H7 (cell line): ENCODE measurements at places on chromosomes 12 and 14. TPM values are rescaled to one million over a fixed set of nuclear protein-coding genes. Genes with fewer than 3 reads are reported as not detected.
A peak's percentile ranks its signal among the peaks of the same experiment; 100 is the strongest.

PRICKLE1 gene
- total RNA-seq, result 14.0 and 24.7 TPM in 2 replicates

DNAH10 gene
- 0.03 TPM in 1 of 2 replicates, not detected in the other for total RNA-seq

PZP gene
- total RNA-seq, result not detected in 2 replicates

LHX5 gene
- 0.07 and 0.85 TPM in 2 replicates for total RNA-seq

FGF6 gene
- not detected in 2 replicates for total RNA-seq

SYCP3 gene
- not detected in 2 replicates for total RNA-seq

INSM2 gene
- total RNA-seq, result not detected in 2 replicates

CELA1 gene
- not detected in 2 replicates for total RNA-seq

DNA sequence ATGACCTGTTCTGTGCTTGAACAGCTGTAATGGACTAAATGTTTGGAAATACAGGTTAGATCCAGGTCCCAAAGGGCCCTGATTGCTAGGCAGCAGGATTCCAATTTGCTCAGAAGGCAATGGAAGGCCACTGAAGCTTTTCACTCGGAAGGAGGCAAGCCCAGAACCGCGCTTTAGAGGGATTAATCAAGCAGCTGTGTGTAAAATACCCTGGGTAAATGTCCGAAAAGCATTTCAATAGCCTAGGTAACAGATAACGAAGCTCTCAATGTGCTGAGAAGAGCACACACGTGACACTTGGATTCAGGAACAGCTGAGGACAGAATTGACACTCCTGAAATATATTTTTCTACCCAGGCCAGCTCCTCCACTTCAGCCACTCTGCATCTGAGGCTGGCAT is 436.1 kb downstream of the TMEM132D start:
- DNase-seq, result no peak

GRCh38 chr14:23512156-23512555 is 39.4 kb downstream of the ZFHX2 start:
- no peak for DNase-seq

DNA sequence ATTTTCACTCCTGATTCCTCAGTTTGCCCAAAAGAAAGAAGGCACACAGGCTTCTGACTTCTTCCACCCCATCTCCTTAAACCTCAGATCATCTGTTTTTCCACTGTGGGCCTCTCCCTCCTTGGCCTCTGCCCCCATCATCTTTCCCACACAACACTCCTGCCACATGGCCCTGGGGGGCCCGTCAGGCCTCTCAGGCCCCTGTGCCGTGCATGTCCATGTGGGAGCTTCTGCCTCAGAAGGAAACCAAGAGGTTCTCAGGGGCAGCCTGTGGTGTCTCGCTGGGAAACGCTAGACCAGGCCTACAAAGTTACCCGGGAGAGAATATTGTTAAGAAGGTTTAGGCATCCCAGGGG is 8.0 kb downstream of the KLHL33 start:
- no peak for DNase-seq

GRCh38 chr14:103765526-103765925 is 49.9 kb downstream of the ZFYVE21 start:
- DNase-seq, result no peak

GRCh38 chr12:68158432-68158831 is 1.1 kb downstream of the IFNG start:
- peak; percentile 44 for DNase-seq

GRCh38 chr14:50070230-50070629 is 46.1 kb downstream of the VCPKMT start:
- no peak for DNase-seq

DNA sequence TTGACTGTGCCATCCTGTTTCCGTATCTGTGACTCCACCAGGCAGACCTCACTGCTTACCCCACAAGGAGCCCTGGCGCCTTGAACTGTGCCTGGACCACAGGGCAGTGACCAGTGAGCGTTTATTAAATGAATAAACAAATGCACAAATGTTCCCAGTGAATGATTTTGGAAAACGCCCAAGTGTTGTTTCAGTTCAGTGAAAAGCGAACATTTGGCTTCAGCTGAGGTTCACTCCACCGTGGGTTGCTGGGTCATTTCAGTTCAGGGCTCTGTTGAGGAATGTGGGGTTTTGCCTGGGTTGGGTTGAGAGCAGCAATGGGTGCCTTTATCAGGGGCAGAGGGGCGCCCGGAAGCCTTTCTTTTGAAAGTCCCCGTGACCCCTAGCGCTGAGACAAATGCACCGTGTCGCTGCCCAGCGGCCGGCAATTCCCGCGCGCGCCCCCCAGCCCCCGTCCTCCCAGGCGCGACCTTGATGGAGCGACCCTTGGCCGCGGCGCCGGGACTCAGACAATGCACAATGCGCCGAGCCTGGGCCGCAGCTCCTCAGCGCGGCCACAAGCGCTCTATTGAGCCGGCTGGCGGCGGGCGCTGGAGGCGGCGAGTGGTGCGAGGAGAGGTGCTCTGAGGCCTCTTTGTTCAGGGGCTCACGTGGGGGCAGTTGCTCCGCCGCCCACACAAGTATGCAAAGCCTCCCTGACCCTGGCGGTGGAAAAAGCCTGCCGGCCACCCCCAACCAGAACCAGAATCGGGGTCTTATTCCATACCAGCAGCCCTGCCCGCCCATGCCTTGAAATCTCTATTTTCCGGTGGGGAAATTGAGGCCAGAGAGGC is 40.5 kb upstream of the CLMN start:
- DNase-seq, result peak; percentile 84

- no peak for DNase-seq
Observed at GRCh38 chr12:14913381-14913781, 25.0 kb downstream of the ERP27 start.

DNA sequence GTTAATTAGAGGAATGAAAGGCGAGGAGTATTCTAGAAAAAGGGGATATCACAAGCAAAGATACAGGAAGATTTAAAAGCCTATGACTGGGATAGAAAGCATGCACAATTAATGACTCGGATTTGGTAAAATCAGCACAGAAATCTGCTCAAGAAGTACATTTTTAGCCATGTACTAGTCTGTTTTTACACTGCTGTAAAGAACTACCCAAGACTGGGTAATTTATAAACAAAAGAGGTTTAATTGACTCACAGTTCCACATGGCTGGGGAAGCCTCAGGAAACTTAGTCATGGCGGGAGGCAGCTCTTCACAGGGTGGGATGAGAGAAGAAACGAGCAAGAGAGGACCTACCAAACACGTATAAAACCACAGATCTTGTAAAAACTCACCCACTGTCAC is 716.3 kb upstream of the MDGA2 start:
- DNase-seq, result no peak

- no peak for DNase-seq
Observed at GRCh38 chr12:26691234-26691970, 141.6 kb downstream of the ITPR2 start.

DNA sequence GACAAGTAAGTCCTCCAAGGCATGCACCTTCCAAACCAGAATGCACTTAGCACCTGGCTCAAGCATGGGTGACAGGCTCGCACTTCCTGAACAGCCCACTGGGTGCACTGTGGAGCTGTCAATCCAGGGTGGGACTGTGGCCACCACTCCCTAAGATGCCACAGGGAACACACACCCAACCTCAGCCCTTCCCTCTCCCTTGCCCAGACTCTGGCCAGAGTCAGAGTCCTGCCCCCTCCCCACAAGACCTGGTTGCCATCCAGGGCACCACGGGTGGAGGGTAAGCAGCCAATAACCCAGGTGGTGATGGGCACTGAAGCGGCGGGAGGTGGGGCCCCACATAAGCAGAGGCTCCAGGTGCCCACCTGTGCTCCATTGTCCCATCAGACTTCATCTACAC is 160.6 kb downstream of the MYRFL start:
- DNase-seq, result peak; percentile 56

DNA sequence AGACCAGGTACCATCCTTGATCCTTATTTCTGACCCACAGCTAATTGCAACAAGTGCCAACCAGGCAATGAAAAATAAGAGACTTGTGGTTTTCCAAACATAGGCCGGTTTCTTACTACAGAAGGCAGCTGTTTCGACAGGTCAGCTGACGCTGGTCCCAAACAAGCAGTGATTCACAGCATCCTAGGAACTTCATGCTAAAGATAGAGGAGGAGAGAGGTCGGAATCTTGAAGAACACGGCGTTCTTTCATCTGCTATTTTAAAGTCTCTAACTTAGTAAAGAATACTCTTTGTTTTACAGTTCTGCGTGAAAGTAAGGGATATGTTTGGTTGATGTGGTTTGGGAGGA is 28.1 kb upstream of the ADGRD1 start:
- DNase-seq, result no peak

- DNase-seq, result no peak
Observed at GRCh38 chr14:35384455-35385041, 20.0 kb downstream of the NFKBIA start.

- DNase-seq, result no peak
Observed at GRCh38 chr12:54159589-54159988, 29.2 kb downstream of the SMUG1 start.

DNA sequence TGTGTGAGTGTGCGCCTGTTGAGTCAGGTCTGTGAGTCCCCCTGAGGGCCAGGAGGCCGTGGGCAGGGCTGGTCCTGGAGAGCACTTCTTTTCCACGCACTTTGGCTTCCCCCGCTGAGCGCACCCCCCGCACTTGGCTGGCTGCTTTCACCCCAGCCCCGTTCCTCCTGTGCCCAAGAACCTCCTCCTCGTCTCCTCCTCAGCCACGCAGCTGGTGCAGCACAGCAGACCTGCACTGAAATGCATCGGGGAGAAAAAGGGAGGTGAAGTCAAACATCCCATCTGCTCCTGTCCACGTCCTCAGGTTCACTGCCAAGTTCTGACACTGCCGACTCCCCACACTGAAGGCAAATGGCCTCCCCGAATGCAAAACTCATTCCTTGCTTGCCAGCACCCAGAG is 362.7 kb upstream of the SFSWAP start:
- peak; percentile 60 for DNase-seq

DNA sequence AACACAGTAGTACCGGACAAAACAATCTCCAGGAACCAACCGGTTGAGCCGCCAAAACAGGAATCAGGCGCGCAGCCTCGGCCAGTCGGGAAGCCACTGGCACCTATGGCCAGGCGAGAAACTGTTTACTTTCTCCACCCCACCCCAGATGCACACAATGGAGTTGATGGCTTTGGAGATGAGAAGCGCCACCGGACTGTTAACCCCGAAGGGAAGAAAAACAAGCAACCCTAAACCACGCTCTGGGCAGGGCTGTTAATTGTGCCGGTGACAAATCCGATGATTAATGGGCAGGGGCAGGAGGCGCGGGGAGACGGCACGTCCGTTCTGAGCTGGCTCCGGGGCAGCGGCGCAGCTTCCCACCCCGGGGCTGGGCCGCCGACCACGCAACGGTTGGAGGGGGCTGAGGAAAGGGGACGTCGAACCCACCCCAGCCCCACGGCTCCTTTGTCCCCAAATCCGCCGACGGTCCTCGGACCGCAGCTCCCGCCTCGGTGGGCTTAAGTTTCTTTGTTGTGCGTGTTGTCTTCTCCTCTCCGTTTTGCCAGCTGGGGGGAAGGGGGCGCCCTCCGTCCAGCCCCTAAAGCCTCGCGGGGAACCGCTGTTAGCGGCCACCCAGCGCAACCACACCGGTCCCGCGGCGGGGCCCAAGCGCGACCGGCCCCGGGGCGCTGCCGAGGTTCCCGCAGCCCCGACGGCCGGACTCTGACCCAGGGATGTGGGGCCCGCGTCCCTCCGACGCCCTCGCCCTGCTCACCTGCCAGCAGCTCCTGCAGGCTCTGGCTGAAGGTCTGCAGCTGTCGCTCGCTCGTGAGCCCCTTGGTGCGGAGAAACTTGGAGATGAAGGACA is 790 bp downstream of the BTG1 start:
- DNase-seq, result peak; percentile 45

- DNase-seq, result no peak
Observed at GRCh38 chr14:61977217-61977616, 215.0 kb downstream of the SNAPC1 start.

GRCh38 chr14:103290494-103290893 is 43.5 kb upstream of the EIF5 start:
- no peak for DNase-seq

DNA sequence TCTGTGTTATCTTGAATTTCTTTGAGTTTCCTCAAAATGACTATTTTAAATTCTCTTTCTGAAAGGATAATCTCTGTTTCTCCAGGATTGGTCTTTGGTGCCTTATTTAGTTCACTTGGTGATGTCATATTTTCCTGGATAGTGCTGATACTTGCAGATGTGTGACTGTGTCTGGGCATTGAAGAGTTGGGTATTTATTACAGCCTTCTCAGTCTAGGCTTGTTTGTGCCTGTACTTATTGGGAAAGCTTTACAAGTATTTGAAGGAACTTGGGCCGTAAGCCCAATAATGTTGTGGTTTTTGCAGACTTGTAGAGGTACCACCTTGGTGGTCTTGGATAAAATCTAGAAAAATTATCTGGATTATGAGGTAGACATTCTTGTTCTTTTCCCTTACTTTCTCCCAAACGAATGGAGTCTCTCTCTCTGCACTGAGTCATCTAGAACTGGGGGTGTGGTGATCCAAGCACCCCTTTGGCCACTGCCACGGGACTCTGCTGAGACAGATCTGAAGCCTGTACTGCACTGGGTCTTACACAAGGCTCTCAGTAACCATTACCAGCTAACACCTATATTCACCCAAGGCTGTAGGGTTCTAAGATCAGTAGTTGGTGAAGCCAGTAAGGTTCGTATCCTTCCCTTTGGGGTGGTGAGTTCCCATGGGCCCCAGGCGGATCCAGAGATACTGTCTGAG is 703.7 kb upstream of the MGAT4C start:
- no peak for DNase-seq

- no peak for DNase-seq
Observed at GRCh38 chr14:103898204-103898603, 30.1 kb upstream of the TDRD9 start.

DNA sequence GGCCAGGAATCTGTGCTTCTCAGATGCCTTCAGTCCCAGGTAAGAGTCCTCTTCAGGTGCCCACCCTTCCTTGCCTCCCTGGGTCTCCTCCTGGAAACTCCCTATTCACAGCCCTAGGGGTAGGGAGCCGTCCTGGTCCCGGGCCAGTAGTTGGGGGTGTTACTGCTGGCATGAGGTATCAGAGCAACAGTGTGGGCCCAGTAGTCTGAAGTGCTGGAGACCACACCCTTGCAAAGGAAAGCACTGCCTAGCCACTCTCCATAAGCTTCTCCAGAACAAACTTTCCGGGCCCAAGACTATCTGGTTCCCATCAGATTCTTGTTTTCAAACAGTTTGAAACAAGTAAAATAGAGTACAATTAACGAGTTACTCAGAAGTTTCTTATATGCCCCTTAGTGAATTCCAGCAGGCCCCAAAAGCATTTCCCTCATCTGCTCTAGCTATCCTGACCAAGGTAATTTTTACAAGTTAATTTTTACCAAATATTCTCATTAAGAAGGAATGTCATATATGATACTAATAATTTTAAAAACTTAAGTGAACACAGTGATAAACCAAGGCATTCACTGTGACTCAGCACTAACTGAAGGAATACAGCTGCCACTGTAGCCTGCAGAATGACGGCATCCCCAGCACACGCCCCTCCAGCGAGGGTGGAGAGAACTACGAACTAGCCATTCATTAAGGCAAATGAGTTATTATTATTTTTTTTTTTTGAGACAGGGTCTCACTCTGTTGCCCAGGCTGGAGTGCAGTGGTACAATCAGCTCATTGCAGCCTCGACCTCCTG is 49.4 kb downstream of the MOK start:
- no peak for DNase-seq

DNA sequence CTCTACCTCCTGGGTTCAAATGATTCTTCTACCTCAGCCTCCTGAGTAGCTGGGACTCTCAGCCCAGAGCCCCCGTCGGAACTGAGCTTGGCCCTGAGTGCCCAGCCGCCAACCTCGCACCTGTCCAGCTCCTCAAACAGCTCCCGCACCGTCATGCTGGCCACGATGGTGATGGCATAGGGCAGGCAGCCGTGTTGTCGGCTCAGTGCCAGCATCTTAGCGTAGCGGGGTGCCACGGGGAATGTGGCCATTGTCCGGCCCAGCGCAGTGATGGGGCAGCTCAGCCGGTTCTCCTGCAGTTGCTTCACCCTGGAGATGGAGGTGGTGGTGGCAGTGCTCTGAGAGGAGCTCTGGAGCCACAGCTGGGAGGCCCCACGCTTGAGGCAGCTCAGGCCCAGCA is 32.4 kb downstream of the DHX37 start:
- peak; percentile 43 for DNase-seq
